Thyroid gland (tissue), 4 donors: ENCODE measurements at places on chromosomes 16 and 17. TPM values are rescaled to one million over a fixed set of nuclear protein-coding genes. Genes with fewer than 3 reads are reported as not detected.

Gene KRTAP2-2
- not detected for total RNA-seq

Gene PDILT
- not detected for total RNA-seq

Gene ETV4
- total RNA-seq: 5.0 TPM

Gene IL34
- 9.6 TPM for total RNA-seq

DNA sequence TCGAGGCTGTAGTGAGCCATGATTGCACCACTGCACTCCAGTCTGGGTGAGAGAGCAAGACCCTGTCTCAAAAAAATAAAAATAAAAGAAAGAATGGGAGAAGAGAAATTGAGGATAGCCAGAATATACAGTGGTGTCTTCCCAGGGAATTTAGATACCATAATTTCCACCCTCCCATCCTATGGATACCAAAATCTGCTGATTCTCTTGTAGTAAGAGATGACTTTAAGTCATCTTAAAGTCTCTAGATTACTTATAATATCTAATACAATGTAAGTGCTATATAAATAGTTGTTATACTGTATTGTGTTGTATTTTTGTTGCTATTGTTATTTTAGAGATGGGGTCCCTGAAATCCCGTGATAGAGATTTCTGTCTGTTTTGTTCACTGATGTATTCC is 1.5 kb upstream of the ERAL1 start:
- no peak for DNase-seq

GRCh38 chr16:10729104-10730048 is 14.3 kb upstream of the NUBP1 start:
- no peak for DNase-seq

- DNase-seq: peak; percentile 29
These were observed 117.4 kb downstream of the IRF8 start for GRCh38 chr16:86016201-86016965.

DNA sequence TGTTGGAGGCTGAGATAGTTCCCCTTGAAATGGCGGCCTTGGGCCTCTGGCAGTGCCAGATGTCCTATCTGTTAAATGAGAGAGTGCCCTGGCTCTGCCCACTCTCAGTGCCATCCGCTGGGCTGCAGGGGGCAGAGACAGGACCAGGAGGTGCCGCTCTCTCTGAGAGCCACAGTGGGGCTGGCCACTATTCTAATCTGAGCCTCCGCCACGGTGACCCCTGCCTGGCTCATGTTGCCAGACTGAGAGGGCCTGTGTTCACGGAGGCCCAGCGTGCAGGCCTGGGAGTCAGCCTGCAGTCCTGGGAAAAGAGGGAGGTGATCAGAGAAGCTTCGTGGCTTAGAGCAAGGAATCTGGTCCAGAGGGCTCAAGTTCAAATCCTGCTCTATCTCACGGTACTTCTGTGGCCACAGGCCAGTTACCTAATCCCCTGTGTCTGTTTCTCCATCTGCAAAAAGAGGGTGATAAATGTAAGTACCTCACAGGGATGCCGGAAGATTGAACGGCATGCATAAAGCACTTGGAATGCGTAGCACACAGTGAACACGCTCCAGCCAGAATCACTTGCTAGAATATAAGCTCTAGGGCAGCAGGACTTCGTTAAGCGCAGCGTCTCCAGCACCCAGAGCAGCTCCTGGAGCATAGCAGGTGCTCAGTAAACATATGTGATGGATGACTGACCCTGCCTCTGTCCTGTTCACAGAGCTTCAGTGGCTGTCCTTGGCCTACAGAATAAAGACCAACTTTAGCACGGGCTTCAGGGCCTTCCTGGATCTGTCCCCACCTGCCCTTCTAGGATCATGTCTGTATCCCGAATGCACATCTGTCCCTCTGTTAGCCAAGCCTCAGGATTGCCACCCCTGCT is 6.3 kb downstream of the ATP2A3 start:
- DNase-seq: no peak
